ENCODE measurements at places on chromosomes 2 and 18.

DNA sequence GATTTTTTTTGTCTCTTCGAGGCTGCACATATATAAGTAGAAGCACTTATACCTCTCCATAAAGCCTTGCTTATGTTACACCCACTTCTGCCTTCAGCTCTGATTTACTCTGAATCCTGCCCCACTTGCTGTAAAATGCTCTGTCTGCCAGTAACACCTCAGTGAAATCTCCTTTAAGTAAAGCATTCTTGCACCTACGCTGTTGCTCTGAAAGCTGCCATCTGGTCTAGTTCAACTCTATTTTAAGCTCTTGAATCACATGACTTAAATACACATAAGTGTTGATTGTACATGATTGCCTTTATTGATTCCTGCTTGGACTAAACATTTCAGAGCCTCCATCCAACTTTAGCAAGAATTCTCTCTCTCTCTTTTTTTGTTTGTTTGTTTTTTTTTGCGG lies 609.0 kb upstream of the CELF4 start:
- no peak for DNase-seq

DNA sequence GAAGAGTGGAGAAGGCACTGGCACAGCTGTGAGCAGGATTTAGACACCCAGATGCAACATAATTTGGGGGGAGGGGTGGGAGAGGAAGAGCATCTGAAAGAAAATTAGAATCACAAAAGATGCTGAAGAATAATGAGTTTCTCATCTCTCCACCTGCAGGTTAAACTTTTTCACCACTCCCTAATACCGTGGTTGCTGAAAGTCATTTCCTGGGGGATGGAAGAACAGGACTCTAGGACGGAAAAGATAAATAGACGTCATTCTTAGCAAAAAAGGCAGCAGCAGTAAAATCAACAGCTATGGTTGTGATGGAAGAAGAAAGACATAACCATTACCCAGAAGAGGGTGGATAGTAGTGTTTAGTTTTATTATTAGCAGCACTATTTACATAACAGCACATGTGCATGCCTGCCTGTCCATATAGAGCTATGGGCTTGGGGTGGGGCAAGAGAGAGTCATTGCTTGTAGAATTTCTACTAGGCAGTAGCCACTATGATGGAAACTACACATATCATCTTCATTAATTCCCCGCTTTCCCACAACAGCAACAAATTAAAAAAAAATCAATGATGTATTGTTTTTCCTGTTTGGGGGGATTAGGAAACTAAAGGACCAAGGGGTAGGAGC lies 212.2 kb downstream of the TRIB2 start:
- DNase-seq: no peak

DNA sequence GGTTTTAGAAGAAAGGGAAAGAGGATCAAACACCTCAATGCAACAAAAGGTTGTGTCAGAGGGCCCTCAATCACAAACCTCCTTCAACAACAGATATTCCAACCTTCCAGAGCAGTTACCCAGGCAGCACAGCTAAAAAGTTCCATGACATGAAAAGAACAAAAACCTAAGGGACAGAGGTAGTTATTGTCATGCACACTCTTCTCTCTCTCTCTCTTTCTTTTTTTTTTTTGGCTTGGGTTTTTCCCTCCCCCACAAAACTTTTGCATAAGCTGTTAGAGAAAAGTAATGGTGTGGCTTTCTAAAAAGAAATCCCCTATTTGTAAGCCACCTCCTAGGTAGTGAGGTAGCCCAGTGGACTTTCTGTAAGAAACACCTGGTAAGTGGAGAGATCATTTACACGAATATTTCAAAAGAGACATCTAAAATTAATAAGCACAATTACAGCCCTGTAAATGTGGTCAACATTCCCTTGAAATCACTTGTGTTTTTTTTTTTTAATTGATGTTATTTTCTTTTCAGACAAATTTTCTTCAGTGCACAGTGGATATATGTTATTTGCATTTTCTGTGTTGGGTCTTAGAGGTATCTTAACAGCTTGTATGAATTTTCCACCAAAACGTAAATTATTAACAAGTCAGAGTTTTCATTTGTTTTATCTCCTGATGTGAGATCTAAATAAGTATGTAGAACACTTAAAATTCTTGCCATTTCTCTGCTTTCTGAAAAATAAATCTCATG lies 48.4 kb downstream of the ZEB2 start:
- DNase-seq: no peak

DNA sequence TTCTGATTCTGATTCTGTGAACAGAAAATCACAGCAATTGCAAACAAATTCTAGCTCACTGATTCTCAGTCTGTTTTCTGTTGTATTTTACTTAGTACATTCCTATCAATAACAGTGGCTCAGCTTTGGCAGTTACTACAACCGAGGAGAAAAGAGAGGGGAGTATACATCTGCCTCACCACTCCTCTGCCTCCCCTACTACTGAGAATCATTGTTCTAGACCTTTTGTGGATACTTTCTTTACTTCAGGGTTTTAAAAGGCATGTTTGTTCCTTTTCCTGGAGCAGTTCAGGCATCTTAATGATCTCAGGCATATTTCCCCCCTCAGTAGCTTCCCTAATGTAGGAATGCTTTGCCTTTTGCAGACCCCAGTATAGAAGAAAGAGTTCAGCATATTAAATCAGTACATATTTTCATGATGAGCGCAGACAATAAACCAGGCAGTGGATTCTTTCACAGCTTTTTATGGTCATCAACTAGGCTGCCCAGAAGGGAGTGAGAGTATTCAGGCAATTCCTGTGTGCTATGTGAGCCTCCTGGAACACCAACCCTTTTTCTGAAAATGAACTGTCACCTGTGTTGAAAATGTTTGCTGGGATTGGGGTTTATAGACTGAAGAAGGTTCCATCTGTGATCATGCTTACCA lies 10.3 kb downstream of the STAMBP start:
- no peak for DNase-seq

DNA sequence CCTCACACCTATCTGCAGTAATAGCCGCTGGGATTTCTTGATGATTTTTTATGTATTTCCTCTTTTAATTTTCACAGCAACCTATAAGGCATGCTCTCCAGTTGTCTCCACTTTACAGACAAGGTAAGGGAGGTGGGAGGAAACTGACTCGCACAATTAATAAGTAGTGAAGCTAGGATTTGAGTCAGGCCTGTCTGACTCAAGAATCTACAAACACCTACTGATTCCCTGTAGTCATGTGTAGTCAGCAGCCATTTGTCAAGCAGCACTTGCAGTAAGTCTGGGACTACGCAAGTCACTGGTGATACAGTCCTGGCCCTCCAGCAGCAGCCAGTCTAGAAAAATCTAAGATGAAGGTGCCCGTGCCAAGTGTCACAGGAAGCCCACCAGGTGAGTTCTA lies 193.6 kb upstream of the PKDCC start:
- no peak for DNase-seq

GRCh38 chr2:172416447-172417058 lies 10.8 kb upstream of the ITGA6 start:
- DNase-seq: no peak

GRCh38 chr2:70936165-70936978 lies 672 bp downstream of the ATP6V1B1 start:
- no peak for DNase-seq

DNA sequence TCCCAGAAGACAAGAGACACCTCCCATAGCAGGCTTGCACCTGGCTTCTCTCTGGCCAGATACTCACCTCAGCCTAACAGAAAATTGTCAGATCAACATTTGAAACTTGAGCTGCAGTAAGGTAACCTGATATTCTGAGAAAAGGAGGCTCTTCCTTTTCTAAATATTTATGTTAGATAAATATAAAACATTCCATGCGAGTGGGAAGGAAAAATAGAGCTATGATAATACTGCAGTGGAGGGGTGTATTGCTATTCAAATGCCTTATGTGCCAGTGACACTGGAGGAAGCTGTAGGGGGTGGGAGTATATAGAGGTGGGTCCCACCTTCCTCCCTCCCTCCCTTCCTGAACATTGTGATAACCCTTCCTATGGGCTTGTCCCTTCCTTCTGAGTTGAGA lies 515.5 kb upstream of the CHAC2 start:
- DNase-seq: no peak

DNA sequence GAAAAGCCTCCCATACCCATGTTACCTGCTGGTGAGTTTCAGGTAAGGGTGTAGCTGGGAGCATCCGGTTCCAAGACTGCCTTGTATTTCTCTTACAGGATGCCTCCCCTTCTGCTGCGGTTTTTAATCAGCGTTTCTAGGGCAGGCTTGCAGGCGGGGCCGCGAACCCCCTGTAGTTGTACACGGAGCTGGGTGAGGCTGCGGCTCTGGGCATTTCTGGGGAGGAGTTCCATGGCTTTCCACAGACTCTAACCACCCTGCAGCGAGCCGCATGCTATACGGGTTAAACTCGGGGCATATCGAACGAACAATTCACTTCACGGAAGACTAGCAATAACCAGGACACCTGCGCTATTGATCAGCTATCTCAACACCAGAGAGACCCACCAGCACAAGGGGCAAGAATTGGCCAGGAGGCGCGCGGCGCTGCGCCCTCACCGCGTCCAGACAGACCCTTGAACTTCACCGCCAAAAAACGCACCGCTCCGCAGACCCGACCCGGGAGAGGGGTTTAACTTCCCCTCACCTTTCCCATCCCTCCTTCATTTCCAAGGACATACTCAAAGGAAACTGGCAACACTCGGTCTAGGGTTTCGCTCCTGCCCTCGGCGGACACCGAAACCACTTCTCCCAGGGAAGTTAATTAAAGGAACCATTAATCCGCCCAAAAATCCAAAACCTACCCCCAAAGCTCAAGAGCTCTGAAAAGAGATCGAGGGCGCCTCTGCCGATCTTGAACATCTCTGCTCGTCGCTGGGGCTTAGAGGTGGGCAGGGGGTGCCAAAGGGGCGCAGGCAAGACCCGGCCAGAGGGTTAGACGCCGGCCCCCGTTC lies 909 bp downstream of the TGFA start:
- no peak for DNase-seq

GRCh38 chr2:62140426-62141141 lies 55.3 kb upstream of the B3GNT2 start:
- DNase-seq: no peak

- no peak for DNase-seq
Measured at GRCh38 chr2:81250270-81250669, 945.7 kb upstream of the LRRTM1 start.

DNA sequence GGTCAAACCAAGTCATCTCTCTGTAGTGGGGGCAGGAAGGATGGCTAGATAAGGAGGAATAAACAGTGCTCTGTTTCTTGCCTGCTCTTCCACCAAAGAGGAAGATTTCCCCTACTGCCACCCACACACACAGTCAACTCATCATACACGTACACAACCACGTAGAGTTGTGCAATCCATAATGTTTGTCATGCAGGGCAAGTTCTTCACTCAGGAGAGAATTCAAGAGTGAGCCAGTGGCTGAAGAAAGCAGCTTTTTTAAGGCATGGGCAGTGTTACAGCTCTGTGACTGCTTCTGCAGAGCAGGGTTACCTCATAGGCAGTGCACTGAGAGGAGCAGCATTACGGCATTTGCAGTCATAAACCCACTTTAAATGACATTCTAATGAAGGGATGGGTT lies 283.0 kb downstream of the RND3 start:
- DNase-seq: no peak

- no peak for DNase-seq
Measured at GRCh38 chr2:236570081-236570868, 650 bp downstream of the ACKR3 start.

DNA sequence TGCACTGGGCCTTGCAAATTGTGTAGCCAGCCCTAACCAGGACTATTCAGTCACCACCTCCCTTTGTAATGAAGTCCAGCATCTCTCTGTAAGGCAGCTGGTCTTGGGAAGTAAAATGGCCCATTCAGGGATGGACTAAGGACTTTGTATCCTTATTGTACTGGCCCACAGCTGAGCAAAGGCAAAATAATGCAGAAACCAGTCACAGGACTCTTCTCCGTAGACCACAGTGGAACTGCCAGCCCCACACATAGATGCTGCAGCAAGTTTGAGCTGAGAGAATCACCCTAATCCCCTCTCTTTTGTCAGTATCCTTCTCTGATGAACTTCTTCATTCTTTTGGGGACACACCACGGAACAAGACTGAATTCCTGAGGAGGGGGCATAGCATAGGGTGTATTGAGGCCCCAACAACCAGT lies 73.6 kb upstream of the RTN4 start:
- DNase-seq: no peak

GRCh38 chr2:68125821-68126220 lies 31.9 kb upstream of the PNO1 start:
- no peak for DNase-seq

DNA sequence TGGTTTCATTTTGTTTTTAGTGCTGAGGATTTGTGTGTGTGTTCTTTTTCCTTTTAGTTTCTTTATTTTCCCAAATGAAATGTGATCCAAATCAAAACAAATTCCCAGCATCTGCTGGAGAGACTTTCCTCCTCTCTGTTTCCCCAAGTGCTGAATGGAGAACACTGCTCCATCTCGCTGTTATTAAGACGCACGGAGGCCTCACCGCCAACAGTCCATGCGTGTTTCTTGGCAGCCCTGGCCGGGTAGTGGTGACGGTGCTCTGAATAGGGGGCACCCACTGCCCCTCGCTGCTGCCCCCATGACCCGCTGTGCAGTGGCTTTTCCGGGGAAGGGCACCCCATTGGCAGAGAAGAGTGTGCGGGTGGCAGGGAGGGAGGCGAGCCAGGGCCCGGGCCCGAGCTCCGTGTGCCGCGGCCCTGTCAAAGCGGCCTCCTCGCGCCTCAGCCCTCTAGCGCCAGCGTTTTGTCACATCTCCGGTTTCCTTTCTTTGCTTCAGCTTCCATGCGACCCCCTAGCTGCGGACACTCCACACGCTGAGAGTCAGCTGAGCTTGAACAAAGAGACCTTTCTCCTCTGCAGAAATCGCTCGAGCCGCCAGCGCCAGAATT lies 473.7 kb upstream of the SALL3 start:
- DNase-seq: no peak

DNA sequence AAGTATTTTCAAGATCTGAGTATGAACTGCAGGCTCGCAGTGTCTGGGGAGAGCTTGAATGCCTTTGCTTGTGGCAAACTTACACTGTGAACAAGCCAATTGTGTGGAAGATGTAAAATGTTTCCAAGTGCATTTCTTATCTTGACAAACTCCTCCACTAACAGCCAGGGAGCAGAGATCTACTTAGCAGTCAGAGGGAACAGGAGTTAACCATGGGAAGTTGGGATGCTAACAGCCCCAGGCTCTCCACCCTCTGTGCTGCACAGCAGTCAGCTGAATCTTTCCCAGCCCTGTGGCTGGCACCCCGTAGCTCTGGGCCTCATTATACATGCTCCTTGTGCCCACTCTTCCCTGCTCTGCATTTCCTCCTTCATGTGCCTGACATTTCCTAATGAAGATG lies 450.2 kb downstream of the TSN start:
- DNase-seq: no peak

GRCh38 chr18:598124-598589 lies 1.4 kb downstream of the CLUL1 start:
- DNase-seq: no peak

- DNase-seq: no peak
Measured at GRCh38 chr2:213806125-213806726, 522.0 kb downstream of the SPAG16 start.

- DNase-seq: no peak
Measured at GRCh38 chr2:17620280-17620679, 79.8 kb downstream of the VSNL1 start.

- DNase-seq: no peak
Measured at GRCh38 chr18:26874283-26874682, 8.8 kb upstream of the AQP4 start.

Data from mesothelial cell of epicardium (in vitro differentiated cells).